ENCODE measurements at places on chromosomes 5 and 9.

GRCh38 chr5:12292610-12293204 is 388.5 kb upstream of the CTNND2 start:
- DNase-seq = peak; percentile 4

DNA sequence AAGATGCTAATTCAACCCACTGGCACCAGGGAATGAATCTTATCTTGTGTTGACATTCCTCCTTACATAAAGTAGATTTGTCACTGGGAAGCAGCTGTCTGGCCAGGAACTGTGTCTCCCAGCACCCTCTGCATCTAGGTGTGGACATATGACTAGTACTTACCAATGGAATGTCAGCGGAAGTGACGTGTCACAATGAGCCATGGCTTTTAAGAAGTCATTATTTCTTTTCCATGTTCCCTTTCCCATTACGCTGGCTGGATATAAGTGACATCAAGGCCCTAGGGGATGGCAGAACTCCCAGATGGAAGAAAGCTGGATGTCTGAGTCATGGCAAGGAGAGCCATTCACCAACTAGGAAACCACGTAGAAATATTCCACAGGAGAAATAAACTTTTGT is 84.7 kb upstream of the MAST4 start:
- no peak for DNase-seq

GRCh38 chr9:129885018-129885669 is 49.9 kb downstream of the USP20 start:
- no peak for DNase-seq

- no peak for DNase-seq
These were observed 283.8 kb downstream of the SH3GL2 start for GRCh38 chr9:17862629-17863028.

DNA sequence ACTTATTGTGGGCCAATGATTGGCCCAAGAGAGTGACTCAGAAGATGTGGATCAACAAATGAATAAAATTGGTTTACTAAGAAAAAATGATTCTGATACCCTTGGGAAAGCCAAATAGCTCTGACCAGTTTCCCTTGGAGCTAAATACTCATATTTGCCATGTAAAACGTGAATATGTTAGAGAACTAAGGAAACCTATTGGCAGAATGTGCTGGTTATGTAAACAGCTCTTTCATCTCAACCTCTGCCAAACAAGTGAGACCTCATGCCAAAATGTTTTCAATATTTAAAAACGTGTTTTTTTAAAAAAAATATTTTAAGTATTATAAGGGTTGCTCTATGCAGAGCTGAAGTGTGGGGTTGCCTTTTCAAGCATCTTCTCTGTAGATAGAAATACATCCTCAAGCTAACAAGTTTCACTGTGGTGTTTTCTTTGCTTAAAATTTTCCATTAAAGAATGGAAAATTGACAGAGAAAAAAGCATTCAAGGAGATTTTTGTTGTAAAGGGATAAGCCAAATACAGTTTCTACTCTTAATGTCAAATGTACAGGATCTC is 186.9 kb upstream of the TUT7 start:
- DNase-seq = no peak

DNA sequence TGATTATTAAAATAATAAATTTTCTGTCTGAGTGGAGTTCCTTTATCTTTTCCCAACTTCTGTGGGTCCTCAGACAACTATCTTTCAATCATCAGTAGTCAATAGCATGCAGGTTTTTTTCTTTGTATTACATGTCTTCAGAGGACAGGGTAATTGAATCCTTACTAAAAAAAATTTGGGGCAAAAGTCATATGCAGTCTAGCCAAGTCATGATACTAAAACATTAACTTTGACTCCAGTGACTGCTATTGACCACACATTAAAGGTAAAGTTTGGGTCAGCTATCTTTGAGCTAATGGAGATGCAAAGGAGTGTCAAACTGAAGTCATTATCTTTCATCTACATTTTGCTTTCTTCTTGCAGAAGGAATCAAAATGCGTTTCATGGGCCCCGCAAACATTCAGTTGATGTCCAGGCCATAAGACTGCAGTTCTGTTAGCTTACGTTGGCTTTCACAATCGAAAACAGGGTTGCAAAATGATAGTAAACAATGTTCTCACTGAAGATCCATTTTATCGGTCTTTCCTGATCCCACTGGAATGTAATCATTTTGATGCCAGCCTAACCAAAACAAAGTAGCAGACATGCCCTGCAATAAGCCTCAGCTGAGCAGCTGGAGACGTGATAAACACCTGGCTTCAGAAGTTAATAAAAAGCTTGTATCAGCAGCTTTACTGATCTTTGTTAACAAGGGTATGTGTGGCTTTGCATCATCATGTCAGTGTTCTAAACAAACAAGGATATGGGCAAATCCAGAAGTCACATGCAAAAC is 186.1 kb upstream of the PRLR start:
- DNase-seq = peak; percentile 92

GRCh38 chr5:157670662-157671591 is at the start of gene C5orf52:
C5orf52 (plus strand) TSS chr5:157671533; CDS start chr5:157671615, 82 bp downstream.
- DNase-seq = peak; percentile 28

DNA sequence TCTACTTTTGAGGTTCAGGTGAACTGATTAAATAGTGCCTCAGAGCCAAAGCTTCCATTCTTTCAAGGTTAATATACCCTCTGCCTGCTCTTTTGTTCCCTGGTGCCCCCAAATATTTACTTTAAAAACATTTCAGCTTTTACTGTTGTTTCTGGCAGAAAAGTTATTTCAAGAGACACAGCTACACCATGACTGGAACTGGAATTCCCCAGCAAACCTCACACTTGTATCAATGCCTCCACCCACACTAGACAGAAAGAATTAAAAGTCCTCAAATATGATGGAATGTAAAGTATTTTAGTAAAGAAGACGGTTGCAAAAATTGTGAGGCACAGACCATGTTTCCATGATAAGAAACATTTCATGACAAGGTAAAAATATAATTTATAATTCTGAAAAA is 720.2 kb upstream of the TYRP1 start:
- no peak for DNase-seq

DNA sequence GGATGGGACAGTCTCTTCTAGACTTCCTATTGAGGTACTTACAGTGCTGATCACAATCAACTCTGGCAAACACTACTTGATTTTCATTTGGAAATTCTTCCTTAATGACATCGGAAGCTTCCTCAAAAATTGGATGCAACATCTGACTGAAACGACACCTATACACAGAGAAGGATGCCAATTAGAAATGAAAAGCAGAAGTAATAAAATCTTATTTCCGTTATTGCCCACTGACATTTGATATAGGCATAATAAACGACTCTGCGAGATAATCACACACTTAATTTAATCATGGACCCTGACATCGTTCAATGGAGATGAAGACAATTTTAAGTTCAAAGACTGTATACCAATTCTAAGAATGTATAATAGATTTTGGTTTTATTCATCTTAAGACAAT is 46.4 kb downstream of the ERP44 start:
- no peak for DNase-seq

DNA sequence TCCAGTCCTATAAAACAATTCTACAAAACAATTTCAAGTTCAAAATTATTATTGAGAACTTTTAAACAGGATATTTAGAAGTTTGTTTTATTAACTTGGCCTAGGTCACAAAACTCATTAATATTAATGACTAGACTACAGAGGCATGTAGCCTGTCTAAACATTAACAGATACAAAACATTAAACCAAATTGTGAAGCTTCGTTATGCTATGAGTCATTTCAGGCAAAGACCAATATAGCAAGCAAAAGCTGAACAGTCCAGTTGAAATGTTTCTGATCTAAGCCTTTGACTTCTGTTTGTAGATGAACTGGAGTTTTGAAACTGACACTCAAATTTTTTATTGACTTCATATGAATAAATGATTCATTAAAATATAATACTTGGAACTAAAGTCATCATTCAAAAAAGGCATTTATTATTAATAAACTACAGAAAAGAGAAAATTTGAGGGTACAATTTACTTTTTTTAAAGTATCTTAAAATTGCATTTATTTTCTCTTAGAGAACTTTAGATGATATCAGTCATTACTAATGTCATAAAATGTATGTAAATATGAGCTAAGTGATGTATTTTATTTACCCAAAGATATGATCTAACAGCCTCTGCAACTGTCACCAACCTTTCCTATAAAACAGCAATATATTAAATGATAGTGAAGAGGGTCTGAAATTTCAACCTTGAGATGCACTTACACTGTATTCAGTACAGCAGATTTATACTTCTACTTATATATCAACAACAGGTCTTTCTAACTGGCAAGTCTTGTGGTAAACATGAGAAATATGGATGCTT is 188.8 kb downstream of the COMMD10 start:
- peak; percentile 52 for DNase-seq

GRCh38 chr9:93593144-93593658 is 16.8 kb downstream of the PHF2 start:
- DNase-seq = no peak

GRCh38 chr9:109012009-109012875 is 1.1 kb downstream of the CTNNAL1 start:
- DNase-seq = peak; percentile 93

DNA sequence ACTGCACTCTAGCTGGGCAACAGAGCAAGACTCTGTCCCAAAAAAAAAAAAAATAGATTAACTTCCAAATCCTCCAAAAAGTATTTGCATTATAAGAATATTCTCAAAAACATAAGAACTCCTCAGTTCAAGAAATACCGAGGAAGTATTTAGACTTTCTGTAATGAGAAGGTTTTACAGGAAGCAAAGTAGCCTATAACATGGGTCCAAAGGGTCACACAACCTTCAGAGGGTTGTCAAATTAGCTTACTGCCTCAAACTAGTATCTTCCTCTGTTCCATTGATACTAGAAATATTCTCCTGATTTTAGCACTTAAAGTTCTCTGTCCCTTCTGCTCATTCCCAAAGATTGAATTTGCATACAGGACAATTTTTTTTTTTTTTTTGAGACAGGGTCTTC is 121.9 kb downstream of the INVS start:
- DNase-seq = no peak

DNA sequence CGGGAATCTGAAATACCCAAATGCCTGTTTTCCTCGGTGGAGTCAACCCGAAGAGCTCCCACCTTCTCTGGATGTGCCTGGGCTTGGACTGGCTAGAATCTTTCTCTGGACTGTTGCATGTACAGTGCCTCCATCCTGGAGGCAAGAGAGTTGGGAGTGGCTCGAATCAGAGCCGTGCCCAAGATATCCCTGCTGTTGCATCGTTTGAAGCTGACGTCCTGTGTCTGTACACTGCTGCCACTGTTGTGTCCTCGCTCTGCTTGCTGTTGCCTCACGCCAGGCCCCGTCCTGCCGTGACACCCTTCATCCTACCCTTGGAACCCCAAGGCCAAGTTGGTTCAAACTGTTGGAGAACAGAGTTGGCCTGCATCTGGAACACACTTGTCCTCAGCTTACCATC is 35.4 kb downstream of the FAXDC2 start:
- DNase-seq = no peak

DNA sequence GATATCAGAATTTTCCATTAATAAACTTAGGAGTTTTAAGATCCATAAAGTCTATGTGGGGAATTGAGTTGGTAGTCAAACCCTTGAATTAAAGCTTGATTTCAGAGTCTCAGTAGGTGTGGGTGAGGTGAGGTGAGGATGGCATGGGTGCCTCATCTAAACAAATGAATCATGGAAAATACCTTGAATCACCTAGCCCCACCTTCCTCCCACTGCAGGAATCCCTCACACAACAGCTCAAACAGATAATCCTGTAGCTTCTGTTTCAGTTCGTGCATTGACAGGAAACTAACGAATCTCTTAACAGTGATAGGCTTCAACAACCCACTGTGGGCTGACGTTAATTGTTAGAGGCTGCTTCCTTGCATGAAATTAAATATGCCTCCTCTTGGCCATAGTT is 185.0 kb downstream of the SREK1 start:
- no peak for DNase-seq
